Activated T-cell treated with anti-CD3 and anti-CD28 coated beads for 4 hours (primary cell): ENCODE measurements at places on chromosomes 6 and 20.

DNA sequence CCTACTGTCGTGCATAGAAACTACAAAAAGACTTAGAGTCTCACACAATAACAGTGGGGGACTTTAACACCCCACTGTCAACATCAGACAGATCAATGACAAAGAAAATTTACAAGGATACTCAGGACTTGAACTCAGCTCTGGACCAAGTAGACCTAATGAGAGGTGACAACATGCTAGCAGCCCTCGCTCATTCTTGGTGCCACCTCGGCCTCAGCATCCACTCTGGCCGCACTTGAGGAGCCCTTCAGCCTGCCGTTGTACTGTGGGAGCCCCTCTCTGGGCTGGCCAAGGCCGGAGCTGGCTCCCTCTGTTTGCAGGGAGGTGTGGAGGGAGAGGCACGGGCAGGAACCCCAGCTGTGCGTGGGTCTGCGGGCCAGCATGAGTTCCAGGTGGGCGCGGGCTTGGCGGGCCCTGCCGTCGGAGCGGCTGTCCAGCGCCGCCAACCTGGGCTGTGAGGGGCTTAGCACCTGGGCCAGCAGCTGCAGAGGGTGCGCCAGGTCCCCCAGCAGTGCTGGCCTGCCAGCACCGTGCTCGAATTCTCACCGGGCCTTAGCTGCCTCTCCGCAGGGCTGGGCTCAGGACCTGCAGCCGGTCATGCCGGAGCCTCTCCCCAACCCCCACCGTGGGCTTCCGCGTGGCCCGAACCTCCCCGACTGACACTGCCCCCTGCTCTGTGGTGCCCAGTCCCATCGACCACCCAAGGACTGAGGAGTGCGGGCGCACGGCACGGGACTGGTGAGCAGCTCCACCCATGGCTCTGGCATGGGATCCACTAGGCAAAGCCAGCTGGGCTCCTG is 205.6 kb downstream of the FRK start:
- DNase-seq = no peak

- no peak for DNase-seq
Observed at GRCh38 chr20:14826543-14827313, 489.3 kb upstream of the FLRT3 start.

- DNase-seq = no peak
Observed at GRCh38 chr20:47720636-47721427, 64.4 kb downstream of the SULF2 start.

- DNase-seq = no peak
Observed at GRCh38 chr20:43988451-43988850, 73.8 kb downstream of the TOX2 start.

DNA sequence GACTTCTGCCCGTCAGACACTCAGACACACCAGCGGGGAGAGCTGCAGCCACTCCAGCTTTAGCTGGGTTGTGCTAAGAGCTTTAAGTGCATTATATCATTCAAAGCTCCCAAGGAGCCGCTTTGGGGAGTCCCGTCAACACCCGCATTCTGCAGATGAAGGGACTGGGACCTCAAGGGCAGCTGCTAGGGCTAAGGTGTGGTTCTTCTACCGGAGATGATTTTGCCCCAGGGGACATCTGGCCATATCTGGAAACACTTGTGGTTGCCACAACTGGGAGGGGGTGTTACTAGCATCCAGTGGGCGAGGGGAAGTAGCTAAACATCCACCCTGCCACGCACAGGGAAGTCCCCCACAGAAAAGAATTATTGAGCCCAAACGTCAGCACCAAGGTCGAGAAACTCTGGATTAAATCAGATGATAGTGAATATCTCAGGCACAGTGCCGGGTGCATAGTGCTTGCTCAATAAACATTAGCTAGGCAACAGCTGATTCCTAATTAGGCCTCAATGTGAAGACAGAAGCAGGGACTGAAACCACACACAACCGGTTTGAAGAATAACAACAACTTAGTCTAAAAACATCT is 29.6 kb downstream of the PMEPA1 start:
- no peak for DNase-seq
